Gastroesophageal sphincter (tissue), 4 donors: ENCODE measurements at places on chromosomes 2 and 18.
A peak's percentile ranks its signal among the peaks of the same experiment; 100 is the strongest.

GRCh38 chr2:54724560-54725342 is 1.3 kb downstream of the EML6 start:
- ATAC-seq, result no peak

GRCh38 chr2:237888389-237888788 is 29.0 kb downstream of the RAMP1 start:
- no peak for ATAC-seq

- peak; percentile 38 for ATAC-seq
Observed at GRCh38 chr2:160351956-160352355, 141.7 kb downstream of the RBMS1 start.

DNA sequence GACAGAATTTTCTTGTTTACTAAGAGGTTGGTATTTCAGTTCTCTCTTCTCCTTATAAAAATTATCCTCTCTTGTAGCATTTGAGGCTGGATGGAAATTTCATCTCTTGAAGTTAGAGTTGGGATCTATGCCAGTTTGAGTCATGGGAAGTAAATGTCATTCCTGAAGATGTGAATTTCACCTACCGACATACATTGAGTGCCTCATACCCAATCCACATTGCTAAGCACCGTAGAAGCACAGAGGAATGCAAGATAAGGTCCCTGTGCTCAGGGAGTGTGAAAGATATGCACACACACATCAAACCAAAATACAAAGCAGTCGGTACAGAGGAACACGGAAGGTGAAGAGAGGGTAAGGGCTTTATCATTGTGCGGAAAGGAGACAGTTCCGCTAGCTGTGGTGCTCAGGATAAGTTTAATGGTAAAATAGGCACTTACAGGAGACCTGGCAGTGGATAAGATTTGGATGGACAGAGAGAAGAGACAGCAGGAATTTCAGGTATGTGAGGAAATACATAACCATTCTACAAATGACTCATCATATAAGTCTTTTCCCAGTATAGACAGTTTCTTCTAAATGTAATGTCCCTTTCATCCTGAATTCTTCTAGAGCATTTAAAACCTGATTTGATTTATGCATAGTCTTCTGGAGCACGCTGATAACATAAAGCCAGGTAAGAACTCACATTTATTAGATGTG is 205.3 kb upstream of the ST6GAL2 start:
- ATAC-seq, result no peak

- no peak for ATAC-seq
Observed at GRCh38 chr2:127950264-127950663, 64.5 kb upstream of the AMMECR1L start.

DNA sequence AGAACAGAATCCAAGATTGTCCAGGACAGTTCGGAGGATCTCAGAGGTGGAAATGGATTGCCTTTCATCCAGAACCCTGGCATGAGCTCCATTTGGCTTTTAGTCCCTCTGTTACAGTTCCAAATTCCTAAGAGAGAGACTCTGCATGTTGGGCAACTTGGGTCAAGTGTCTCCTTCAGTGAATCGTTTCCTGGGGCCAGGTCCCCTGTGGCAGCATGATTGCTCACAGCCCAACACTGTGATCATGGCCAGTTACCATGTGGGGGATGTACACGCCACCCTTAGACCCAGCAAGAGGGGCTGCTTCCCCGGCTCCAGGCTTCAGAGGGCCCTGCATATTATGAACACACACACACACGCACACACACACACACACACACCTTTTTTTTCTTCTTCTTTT is 118.6 kb upstream of the GLI2 start:
- ATAC-seq, result no peak

GRCh38 chr2:11945139-11946126 is 199.0 kb downstream of the LPIN1 start:
- ATAC-seq, result no peak

GRCh38 chr2:26384183-26384582 is 17.5 kb upstream of the DRC1 start:
- ATAC-seq, result no peak

GRCh38 chr2:127261804-127262406 is 32.0 kb downstream of the ERCC3 start:
- no peak for ATAC-seq

- no peak for ATAC-seq
Observed at GRCh38 chr2:209688385-209688784, 83.2 kb upstream of the UNC80 start.

- ATAC-seq, result no peak
Observed at GRCh38 chr18:21134895-21135294, 23.3 kb upstream of the ROCK1 start.

- ATAC-seq, result no peak
Observed at GRCh38 chr2:203584784-203585183, 49.7 kb upstream of the RAPH1 start.

DNA sequence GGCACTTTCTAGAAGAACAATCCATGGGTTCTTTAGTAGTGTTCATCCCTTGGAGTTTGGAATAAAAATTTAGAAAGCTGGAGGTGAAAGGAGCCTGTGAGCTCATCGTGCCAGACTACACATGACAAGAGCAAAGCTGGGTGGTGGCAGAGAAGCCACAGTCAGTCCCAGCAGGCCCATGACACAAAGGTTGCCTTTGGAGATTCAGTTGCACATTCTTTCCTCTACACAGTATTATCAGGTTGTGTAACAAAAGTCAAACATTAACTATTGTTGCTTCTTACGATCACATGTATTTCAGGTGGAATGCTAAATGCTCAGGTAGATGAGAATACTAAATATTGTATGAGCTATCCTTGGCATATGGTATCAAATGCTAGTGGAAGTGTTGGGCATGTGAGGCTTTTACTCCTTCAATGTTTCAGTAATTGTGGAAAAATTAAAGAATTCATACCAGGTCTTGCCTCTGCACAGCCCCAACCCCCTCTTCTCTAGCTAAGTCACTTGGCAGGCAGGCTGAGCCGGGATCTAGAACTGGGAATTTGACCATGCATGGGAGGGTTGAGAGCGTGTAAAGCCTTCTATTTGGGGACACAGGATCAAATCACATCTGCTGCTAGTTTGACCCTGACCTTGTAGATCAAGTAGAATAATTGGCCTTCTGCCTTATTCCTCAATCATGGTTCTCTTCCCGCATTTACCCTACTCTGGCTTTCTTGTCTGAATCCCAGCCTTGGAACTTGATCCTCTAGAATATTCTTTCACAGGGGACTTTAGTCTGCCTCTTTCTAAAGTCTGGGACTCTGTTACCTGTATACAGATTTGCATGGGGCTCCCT is 230.9 kb downstream of the GCA start:
- ATAC-seq, result no peak

DNA sequence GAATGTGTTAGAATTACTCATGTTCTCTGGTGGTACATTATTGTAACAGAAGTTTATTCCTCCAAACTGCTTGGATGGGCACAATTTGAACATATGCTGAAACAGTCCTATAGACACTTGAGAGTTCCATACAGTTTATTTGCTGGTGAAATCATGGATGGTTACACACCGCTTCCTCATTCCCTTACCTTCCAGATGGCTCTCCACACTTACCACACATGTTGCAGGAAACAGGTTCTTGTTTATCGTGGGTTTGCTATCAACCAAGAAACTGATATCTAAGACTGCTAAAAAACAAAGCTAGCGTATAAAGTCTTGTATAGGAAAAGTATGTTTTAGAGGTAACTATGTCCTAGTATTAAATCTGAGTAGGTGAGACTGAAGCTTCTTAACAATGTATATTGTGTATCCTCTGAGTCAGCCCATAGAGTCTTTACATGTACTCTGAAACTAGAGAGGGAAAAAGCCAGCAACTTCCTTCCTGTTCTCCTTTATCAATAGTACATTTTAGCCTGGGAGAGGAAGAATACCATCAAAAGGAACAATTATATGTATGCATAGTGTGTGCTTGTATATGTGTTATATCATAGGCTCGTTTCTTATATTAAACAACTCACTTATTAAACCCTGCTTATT is 313.1 kb downstream of the PLCL1 start:
- ATAC-seq, result no peak

DNA sequence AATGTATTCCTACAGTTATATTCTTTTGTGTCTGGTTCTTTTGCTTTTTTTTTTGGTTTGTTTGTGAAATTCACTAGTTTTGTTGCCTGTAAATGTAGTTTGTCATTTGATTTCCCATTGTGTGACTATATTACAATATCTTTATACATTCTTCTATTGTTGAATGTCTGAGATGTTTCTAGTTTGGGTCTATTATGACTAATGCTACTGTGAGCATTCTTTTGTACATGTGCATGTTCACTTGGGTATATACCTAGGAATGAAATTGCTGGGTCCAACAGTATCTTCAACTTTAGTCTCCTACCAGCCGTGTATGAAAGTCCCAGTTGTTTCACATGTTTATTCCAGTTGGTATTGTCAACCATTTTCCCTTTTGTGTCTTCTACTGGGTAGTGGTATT is 112.7 kb upstream of the RBMS1 start:
- ATAC-seq, result no peak

DNA sequence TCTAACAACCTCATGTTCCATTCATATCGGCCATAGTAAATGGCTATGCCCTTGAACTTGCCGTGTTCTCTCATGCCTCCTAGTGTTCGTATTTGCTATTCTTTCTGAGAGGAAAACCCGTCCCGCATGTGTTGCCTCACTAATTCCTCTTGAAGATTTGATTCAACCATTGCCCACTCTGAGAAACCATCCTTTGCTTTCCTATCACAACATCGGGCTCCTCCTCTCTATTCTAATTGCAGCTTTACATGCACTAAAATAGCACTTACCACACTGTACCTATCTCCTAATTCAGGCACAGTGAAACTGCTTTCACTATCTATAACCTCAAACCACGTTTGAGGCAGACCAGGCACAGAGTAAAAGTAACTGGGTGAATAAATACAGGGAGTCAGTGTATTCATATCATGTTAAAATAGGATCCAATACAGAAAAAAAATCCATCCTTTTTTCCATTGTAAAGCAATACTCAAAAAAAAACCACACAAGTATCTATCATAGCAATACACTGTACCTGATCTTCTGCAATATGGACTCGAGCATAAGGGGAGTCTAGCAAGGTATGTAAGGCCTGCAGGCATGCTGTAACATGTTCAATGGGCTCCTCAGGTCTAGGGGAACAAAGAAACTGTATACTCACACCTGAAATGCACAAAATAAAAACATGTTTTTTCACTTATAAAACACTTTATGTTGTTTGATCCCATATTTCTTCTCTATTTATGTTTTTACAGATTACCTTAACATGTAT is 39.0 kb upstream of the STRN start:
- no peak for ATAC-seq
